PC-9 (cell line): ENCODE measurements at places on chromosomes 12 and 14. TPM values are rescaled to one million over a fixed set of nuclear protein-coding genes. Genes with fewer than 3 reads are reported as not detected.

- no peak overlapping the region for H3K4me3 ChIP-seq
- H3K36me3 ChIP-seq: 0 out of 2 replicates have a peak, but pooled peaks cover 10% of the 10 kb centered on the region
- no peak for DNase-seq
- H3K4me1 ChIP-seq: peaks cover 15% of the 10 kb centered on the region
- no peaks in the 10 kb centered on the region for H3K27me3 ChIP-seq
These were observed 189.7 kb downstream of the ETV6 start for GRCh38 chr12:11839091-11839641.

DNA sequence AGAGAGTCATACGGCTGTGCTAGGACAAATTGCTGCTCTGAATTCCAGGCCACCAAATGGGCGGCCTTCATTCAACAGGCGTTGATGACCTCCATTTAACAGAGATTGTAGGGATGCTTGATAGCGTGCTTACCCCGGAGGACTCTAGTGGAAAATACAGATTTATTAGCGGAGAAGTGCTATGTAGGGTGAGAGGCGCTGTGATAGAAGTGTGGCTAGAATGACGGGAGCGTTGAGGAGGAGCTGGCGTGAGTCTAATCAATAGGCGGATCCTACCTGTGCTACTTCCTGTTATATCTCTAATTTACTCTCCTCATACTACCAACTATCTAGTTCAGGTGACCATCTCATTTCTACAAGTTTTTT is 668 bp downstream of the MRPS35 start:
- H3K27me3 ChIP-seq: no peaks in the 10 kb centered on the region
- H3K4me3 ChIP-seq: peak overlapping the region; percentile 95
- peaks cover 21% of the 10 kb centered on the region; the same call in 1 of the 2 replicates for H3K36me3 ChIP-seq
- peak overlapping the region; percentile 67 for H3K27ac ChIP-seq
- H3K4me1 ChIP-seq: peaks cover 14% of the 10 kb centered on the region

- no peak for DNase-seq
- no peak overlapping the region for H3K27ac ChIP-seq
- H3K4me3 ChIP-seq: no peak overlapping the region
- peaks cover 89% of the 10 kb centered on the region for H3K27me3 ChIP-seq
- H3K36me3 ChIP-seq: no peaks in the 10 kb centered on the region
These were observed 7.2 kb upstream of the CACNA2D4 start for GRCh38 chr12:1925684-1926006.

DNA sequence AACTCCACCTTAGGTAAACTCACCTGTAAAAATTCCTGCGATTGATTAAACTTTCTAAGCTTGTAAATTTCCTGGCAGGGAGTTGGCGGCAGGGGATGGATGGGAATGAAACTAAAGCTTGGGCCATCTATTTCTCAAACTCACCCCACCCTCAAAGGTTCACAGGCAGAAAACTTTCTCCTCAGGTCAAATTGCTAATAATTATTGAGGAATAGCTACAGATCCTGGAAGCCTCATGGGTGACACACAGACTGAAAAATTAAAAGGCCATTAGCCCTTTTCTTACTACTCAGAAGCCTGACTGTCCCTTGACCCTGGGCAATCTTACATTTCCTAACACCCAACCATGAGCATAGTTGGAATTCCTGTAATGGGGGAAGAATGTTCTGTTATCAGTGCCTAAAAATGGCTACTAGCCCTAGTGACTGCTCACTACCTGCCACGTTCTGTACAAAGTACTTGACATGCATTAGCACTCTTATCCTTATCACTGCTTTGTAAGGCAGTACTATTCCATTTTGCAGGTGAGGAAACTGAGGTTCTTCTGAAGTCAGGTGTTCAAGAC is 12.4 kb upstream of the SYNDIG1L start:
- H3K4me1 ChIP-seq: peaks cover 27% of the 10 kb centered on the region
- H3K4me3 ChIP-seq: no peak overlapping the region
- H3K27me3 ChIP-seq: no peaks in the 10 kb centered on the region
- peak overlapping the region; percentile 72 for H3K27ac ChIP-seq

GRCh38 chr12:92504594-92504981 is 198.2 kb upstream of the PLEKHG7 start:
- H3K4me3 ChIP-seq: no peak overlapping the region
- no peaks in the 10 kb centered on the region for H3K4me1 ChIP-seq
- H3K27me3 ChIP-seq: no peaks in the 10 kb centered on the region
- no peak overlapping the region for H3K27ac ChIP-seq

- H3K27me3 ChIP-seq: no peaks in the 10 kb centered on the region
- H3K4me1 ChIP-seq: 0 out of 2 replicates have a peak, but pooled peaks cover 6% of the 10 kb centered on the region
- H3K27ac ChIP-seq: no peak overlapping the region
- no peaks in the 10 kb centered on the region for H3K36me3 ChIP-seq
- no peak overlapping the region for H3K4me3 ChIP-seq
- DNase-seq: no peak
These were observed 129.4 kb downstream of the C12orf75 start for GRCh38 chr12:105459760-105460330.

DNA sequence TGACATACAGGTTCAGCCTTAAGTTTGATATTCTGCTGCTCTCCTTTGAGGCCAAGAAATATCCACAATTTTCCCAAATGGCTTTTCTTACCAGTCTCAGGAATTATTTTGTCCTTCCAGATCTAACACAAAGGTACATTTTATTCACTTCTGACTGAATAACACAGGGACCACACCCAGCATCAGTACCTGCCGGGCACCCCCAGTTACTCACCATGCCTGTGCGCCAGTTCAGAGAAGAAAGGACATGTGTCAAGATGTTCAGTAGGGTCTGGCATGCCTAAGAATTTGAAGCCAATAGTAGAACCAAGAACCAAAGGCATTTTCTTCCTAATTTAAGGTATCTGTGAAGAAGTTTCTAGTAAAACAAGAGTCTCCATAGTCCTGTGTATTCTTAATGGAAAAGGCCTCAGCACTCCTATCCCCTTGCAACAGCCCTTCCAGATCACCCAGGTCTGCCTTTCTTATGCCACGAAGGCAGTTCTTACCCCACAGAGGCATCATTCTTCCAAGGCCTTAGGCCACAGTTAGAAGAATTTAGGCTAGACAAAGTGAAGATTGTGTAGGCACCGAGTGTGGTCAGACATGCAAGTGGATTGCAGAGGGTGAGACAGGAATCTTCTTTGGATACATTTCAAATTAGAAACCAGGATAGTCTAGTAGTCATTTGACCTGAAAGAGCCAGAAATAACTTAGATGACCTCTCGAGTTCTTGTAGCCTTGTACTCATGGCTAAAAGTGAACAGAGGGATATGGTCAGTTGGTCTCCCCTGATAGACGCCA is 140.1 kb upstream of the HIF1A start:
- H3K36me3 ChIP-seq: 0 out of 2 replicates have a peak, but pooled peaks cover 10% of the 10 kb centered on the region
- H3K4me3 ChIP-seq: no peak overlapping the region
- H3K4me1 ChIP-seq: peaks cover 67% of the 10 kb centered on the region

DNA sequence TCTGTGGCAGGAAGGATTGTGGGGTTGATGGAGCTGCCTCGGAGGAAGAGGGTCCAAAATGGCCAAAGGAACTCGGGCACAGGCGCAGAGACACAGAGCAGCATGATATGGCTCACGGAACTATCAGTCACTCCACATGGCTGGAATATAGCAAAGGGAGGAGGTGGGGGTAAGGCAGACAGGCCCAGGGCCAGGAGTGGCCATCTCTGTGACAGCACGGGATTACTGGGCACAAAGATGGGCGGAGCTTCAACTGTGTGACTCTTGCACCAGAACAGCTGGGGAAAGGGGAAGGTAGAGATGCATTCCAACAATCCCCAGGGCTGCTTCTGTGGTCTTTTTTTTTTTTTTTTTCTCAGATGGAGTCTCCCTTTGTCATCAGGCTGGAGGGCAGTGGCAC is 24.8 kb upstream of the EML1 start:
- no peaks in the 10 kb centered on the region for H3K36me3 ChIP-seq
- no peaks in the 10 kb centered on the region for H3K27me3 ChIP-seq
- H3K4me3 ChIP-seq: no peak overlapping the region
- H3K4me1 ChIP-seq: peaks cover 20% of the 10 kb centered on the region
- H3K27ac ChIP-seq: no peak overlapping the region
- no peak for DNase-seq

DNA sequence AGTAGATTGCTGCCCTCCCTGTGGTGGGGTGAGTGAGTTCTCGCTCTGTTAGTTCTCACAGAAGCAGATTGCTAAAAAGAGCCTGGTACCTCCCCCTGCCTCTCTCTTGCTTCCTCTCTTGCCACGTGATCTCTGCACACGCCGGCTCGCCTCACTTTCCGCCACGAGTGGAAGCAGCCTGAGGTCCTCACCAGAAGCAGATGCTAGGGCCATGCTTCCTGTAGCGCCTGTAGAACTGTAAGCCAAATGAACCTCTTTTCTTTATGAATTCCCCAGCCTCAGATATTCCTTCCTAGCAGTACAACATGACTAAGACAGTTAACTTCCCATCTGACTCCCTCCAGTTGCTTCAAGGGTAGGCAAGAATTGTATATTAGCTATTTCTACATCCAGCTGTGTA is 76.2 kb downstream of the ETV6 start:
- H3K27ac ChIP-seq: no peak overlapping the region
- H3K27me3 ChIP-seq: no peaks in the 10 kb centered on the region
- no peak for DNase-seq
- H3K4me3 ChIP-seq: no peak overlapping the region

- no peak for DNase-seq
- H3K27ac ChIP-seq: no peak overlapping the region
- peaks cover 12% of the 10 kb centered on the region for H3K4me1 ChIP-seq
- H3K27me3 ChIP-seq: no peaks in the 10 kb centered on the region
These were observed 16.3 kb upstream of the HSP90AA1 start for GRCh38 chr14:102103062-102103695.

- H3K4me3 ChIP-seq: no peak overlapping the region
- no peaks in the 10 kb centered on the region for H3K36me3 ChIP-seq
- H3K27ac ChIP-seq: no peak overlapping the region
- no peaks in the 10 kb centered on the region for H3K4me1 ChIP-seq
- H3K27me3 ChIP-seq: no peaks in the 10 kb centered on the region
- no peak for DNase-seq
These were observed 85.6 kb downstream of the NAV3 start for GRCh38 chr12:77916276-77916675.

MAP1LC3B2 gene
- 1.1 and 1.4 TPM in 2 replicates for total RNA-seq

GRCh38 chr14:74505831-74506230 is 12.3 kb downstream of the ISCA2 start:
- H3K4me3 ChIP-seq: no peak overlapping the region
- H3K36me3 ChIP-seq: peaks cover 1% of the 10 kb centered on the region; the same call in 1 of the 2 replicates
- no peak for DNase-seq

- H3K36me3 ChIP-seq: no peaks in the 10 kb centered on the region
- H3K4me3 ChIP-seq: no peak overlapping the region
- H3K27ac ChIP-seq: no peak overlapping the region
- H3K27me3 ChIP-seq: no peaks in the 10 kb centered on the region
These were observed 133.5 kb downstream of the LLPH start for GRCh38 chr12:65997056-65997455.

- H3K27me3 ChIP-seq: no peaks in the 10 kb centered on the region
- no peak overlapping the region for H3K27ac ChIP-seq
- H3K36me3 ChIP-seq: peaks cover 28% of the 10 kb centered on the region
- H3K4me1 ChIP-seq: peaks cover 15% of the 10 kb centered on the region; the same call in 1 of the 2 replicates
These were observed 127.4 kb downstream of the HMGA2 start for GRCh38 chr12:65951697-65952096.

DNA sequence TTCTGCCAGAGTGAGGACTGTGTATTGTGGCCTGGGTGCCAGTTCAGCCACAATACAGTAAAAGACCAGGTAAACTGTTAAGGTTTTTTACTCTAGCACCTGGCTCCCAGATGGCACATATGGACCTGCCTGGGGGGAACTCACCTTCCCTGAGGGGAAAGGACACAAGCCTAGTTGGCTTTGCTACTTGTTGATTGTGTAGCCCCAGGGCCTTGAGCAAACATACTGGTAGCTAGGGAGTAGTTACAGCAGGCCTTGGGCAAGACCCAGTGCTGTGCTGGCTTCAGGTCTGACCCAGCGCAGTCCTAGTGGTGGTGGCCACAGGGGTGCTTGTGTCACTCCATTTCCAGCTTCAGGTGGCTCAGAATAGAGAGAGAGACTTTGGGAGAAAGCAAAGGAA is 216.4 kb downstream of the KLHL28 start:
- H3K4me1 ChIP-seq: no peaks in the 10 kb centered on the region
- H3K4me3 ChIP-seq: no peak overlapping the region
- H3K27ac ChIP-seq: no peak overlapping the region

DNA sequence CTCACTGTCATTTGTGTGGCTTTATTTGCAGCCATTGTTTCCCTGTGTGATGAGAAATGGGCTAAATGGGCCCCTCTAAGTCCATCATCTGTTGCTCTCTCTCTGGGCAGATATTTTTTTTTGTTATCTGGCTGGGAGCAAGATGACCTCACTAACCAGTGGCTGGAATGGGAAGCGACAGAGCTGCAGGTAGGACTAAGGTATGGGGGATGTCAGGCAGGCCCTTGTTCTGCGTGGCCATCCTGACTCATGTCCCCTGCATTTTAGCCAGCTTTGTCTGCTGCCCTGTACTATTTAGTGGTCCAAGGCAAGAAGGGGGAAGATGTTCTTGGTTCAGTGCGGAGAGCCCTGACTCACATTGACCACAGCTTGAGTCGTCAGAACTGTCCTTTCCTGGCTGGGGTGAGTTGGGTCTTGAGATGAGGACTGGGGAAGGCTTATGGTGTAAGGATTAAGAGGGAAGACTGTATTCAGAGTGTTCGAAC is 1.3 kb downstream of the MARS1 start:
- H3K27ac ChIP-seq: 0 out of 2 replicates have a peak overlapping the region, but pooled peaks have one; percentile 3
- peaks cover 43% of the 10 kb centered on the region for H3K36me3 ChIP-seq
- H3K4me3 ChIP-seq: peak overlapping the region; percentile 97
- no peaks in the 10 kb centered on the region for H3K27me3 ChIP-seq
- no peaks in the 10 kb centered on the region; the same call in 1 of the 2 replicates for H3K4me1 ChIP-seq

GRCh38 chr12:22215467-22216253 is 118.8 kb downstream of the ST8SIA1 start:
- H3K4me3 ChIP-seq: no peak overlapping the region
- no peaks in the 10 kb centered on the region for H3K27me3 ChIP-seq
- no peak overlapping the region for H3K27ac ChIP-seq
- H3K36me3 ChIP-seq: no peaks in the 10 kb centered on the region

DNA sequence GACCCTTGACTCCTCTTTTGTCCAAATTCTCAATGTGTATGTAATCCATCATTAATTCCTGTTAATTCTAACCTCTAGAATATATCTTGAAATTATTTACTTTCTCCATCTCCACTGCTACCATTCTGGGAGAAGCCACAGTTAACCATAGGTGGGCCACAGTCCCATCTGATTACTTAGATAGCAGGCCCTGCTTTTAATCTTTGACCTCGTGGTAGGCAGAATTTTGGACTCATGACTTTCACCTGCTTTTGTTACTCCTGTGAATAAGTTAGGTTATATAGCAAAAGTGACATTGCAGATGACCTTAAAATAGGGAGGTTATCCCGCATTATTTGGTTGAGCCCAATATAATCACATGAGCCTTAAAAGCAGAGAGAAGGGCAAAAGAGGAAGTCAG is 264.2 kb downstream of the GPHN start:
- no peak for DNase-seq
- H3K27me3 ChIP-seq: no peaks in the 10 kb centered on the region
- no peak overlapping the region for H3K4me3 ChIP-seq
- H3K27ac ChIP-seq: no peak overlapping the region
- H3K36me3 ChIP-seq: no peaks in the 10 kb centered on the region
